ENCODE measurements at places on chromosomes 16 and 17.
A peak's percentile ranks its signal among the peaks of the same experiment; 100 is the strongest.

DNA sequence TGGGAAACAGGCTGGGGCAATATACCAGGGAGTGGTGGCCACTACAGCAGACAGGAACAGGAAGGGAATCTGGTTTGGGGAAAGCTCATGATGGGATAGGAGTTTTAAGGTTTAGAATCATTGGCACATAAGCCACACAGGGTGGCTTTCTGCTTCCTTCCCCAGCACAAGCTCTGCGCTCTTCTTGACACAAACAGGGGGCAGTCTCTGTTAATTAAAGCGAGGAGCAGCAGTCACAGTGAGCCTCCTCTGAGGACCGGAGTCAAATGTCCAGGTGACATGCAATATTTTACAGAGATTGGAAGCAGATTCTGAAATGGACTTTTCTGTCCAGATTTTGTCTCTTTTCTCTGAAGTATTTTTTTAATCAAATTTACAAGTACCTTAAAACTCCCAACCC lies 2.8 kb upstream of the SHISA9 start:
- DNase-seq, result no peak

- no peak for DNase-seq
Measured at GRCh38 chr17:42309986-42310786, 21.9 kb downstream of the STAT5A start.

DNA sequence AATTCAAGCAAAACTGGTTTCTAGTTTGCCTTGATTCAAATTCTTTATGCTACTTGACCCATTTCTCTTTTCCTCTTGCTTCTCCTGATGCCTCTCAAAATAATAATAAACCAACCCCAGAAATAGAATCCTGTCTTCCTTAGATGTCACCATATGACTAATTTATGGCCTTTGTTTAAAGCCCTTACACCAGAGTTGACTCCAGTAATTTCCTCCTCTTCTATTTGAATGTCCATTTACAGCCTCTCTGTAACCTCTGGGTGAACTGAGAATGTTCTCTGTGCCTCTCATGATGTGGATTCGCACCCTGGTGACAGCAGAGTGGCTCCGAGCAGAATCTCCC lies 31.5 kb downstream of the ZFHX3 start:
- no peak for DNase-seq

DNA sequence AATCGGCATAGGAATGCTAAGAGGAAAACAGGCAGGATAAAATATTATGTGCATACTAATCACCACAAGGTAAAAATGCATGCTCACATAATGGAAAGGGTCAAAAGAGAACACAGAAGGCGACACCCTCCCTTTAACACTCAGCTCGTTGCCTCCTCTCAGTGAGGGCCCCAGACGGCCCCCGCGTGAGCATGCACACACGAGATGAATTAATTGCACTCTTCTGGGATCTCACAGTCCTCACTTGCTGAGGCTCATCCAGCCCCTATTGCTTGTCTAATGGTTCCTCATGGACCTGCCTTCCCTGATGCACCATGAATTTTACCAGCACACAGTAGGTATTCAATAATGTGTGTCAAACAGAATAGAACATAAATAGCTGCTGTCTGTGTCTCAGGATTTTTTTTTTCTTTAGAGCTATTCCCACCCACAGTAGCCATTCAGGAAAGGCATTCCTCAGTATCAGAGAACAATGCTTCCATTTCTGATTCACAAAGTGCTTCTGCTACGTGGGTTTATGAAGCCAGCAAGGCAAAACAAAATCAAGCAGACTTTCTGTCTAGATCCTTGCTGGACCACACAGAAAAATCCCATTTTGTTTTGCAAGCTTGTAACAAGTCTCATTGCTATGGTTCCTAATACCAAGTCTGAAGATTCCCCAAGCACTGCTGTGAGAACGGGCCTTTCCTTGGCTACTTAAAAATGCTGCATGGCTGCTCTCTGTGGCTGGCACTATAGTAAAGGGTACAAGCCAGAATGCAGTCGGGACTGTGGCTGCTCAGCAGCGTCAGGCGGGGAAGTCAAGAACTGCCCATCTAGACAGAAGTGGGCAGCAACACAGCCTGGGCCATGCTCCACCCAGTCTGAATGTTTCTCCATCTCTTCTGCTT lies 43.6 kb downstream of the TOM1L2 start:
- no peak for DNase-seq

DNA sequence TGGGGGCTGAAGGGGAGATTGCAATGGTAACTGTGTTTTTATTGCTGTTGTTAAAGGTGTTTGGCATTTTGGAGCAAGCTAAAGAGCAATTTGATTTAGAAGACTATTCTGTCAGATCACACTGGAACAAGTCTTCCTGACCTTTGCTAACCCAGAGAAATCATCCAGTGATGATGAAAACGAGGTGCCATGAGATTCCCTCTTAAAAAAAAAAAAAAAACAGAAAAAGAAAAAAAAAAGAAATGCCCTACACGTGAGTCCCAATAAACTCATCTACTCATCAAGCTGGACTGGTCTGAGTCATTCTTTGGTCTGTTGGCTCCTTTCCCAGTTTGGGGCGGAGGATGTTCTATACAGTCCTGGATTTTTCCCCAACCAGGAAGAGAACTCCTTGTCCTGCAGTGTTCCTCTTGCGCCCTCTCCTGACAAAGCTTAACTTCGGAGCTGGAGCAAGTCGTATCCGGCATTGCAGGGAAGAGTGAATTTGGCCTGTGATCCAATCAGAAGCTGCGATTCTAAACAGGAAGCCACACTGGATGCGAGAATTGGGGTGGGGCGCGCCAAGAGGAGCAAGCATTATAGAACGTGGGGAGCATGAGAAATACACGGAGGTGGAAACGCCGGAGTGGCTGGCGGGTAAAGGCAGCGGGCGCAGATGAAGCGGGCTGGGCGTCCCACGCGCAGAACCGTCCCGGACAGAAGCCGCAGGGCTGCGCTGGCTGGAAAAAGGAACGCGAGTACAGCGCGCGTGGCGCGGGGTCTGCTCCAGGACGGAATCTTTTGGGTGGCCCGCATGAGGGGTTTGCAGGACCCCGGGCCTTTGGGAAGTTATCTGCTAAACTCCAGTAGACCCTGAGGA lies 22.4 kb upstream of the CRYM start:
- peak; percentile 71 for DNase-seq

- no peak for DNase-seq
Measured at GRCh38 chr16:8908810-8909468, 26.8 kb downstream of the LITAFD start.

- no peak for DNase-seq
Measured at GRCh38 chr17:28812748-28813377, 29.7 kb downstream of the FAM222B start.

DNA sequence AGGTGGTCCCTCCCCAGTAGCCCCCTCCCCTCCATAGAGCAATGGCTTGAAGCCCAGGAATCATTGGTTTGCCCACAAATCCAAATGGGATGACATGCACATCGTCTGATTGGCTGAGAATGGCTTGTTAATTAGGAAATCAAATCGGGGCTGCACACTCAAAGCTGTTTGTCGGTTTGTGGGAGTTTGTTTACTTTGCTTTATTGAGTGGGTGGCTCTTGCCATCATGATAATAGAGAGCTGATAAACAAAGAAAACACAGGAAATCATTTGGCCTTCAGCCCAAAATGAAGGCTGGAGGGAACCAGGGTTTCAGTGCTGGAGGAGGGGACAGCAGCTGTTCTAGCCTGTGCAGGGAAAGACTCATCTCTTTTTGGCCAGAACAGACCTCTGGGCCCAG lies 316.3 kb downstream of the CBLN1 start:
- no peak for DNase-seq

DNA sequence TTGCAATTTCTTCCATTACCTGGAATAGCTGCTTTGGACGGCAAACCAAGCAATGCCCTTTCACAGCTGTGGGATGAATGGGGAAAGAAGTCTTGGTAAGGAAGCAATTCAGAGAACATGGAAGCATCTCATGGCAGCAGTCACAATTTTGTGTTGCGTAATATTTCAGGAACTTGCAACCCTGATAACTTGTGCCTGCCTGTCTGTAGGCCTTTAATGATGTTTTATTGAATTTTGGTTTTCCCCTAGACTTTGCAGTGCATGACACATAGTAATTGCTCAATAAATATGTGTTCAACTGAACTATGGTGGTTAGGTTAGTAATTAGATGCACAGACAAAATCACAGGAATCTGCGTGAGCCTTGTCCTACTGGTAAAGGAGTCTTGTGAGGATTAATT lies 439.5 kb downstream of the WWOX start:
- no peak for DNase-seq

GRCh38 chr16:69522041-69522578 lies 43.7 kb upstream of the NFAT5 start:
- no peak for DNase-seq

GRCh38 chr16:88007321-88007731 lies 56.1 kb downstream of the BANP start:
- DNase-seq, result no peak

GRCh38 chr16:86747761-86748160 lies 169.4 kb downstream of the FOXL1 start:
- DNase-seq, result no peak

Measured in stimulated activated CD8-positive, alpha-beta memory T cell treated with anti-CD3 and anti-CD28 coated beads, Interleukin-4, amount 100 ng/mL, for 48 hours (primary cell).